Activated effector memory CD4-positive, alpha-beta T cell treated with Interleukin-2 at 50 U/mL for 16 hours (primary cell): ENCODE measurements at places on chromosomes 4 and X.

DNA sequence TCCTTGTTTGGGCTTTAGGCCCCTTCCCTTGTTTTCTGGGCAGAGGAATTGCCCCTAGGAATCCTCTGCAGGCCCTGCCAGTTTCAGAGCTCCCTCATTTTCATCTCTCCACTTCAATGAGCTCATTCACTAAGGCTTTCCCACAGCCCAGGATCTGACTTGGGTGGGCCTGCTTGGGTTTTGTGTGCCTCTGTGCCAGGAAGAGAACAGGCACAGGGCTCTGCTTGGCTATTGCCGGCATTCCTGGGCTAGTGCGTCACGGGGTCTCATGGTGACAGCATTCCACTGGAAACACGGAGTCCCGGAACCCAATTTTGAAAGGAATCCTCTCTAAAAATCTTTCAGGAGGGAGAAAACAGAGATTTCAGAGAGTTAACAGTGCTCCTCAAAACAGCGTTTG lies 150.5 kb downstream of the VCX3A start:
- DNase-seq, result no peak

DNA sequence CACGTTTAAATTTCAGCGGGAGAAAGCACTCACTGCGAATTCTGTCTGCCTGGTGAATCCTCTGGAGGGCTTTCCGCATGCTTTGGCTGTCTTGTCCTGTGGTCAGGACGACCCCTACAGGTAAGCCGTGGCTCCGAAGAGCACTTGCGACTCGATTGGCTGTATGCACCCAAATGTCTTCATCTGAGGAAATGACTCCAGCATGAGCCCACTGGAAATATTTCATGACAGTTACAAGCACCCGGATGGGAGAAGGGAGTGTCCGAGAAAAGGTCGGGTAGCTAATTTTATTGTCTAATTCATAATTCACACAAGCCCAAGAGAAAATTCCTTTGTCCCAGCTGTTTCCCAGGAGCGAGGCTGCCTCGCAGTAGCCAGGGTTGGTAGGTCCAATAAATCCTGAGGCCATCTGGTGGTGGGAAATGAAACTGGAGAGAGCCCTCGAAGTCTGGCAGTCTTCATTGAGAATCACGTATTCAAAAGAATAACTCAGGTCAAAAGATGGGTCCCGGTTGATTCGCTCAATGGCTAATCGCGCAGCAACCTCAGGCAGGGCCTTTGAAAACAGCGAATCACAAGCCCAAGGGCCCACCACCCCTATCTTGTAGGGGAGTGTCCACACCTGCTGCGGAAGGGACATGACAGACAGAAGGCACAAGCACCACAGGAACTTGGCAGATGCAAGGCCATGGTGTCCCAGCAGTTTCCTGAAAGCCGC lies 6.6 kb downstream of the GUCY2F start:
- no peak for DNase-seq

DNA sequence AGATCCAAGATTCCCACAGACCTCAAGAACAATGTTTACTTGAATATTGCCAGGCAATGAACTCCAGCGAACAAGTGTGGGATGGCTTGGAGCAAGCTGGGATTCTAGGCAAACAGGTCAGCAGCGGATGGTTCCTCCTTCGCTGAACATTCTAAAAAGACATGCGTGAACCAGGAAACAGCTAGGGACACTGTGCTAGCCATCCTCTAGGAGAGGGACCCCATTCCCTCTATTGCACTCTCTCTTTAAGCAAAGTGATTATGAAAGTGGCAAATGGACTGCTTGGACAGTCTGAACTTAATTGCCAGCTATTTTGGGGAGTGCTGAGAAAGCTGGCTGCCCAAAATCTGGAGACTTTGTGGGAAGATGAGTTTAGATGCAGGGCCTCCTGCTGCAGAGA lies 29.9 kb upstream of the TEC start:
- DNase-seq, result no peak

- no peak for DNase-seq
Observed at GRCh38 chr4:42531341-42532030, 125.4 kb downstream of the ATP8A1 start.

DNA sequence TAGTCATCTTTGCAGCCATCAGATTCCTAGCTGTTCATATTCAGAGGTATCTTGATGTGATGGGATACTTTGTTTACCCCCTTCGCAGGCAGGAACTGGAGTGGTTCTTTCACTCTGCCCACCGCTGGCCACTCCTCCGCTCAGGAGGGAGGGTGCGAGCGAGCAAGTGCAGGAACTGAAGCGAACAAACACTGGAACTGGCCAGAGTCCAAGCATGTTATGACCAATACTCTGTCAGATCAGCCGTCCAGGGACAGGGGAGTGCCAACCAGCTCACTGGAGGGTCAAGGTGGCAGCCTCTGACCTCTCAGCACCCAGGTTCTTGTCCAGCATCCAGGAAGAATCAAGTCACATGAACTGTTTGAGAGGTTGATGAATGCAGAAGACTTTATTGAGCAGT lies 18.0 kb upstream of the MANBA start:
- DNase-seq, result no peak

DNA sequence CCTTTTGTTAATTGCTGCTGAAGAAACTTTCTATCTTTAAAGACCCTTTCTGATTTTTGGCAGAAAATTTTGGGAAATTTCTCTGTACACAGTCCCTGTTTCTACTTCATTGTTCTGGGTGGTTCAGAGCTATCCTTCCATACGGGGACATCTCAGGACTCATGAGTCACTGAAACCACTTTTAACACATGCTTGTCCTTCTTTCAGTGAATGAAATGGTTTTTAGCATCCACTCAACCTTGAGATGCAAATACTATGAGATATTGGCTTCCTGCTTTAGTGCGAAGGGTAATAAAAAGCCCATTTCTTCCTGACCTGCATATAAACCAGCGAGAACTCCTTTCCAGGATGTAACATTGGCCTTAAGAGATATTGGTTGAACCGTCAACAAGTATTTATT lies 158.0 kb downstream of the REPS2 start:
- no peak for DNase-seq

- DNase-seq, result no peak
Observed at GRCh38 chr4:168659741-168660465, 163.1 kb downstream of the PALLD start.

DNA sequence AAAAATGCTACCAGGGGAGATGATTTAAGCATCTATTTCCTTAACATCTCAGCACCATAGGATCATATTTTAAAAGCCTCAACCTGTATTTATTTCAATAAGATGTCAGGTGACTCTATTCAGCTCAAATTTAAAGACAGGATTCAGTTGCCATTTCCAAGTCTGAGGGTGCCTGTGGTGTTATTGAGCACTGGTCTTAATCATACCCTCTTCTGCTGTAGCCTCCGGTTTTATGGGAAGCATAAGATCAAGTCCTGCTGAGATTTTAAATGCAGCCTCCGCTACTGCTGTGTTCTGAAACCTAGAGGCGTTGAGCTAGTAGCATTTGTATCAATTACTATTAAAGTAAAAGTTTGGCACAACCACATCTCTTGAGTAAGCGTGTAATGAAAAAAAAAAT lies 185.7 kb upstream of the NWD2 start:
- no peak for DNase-seq

DNA sequence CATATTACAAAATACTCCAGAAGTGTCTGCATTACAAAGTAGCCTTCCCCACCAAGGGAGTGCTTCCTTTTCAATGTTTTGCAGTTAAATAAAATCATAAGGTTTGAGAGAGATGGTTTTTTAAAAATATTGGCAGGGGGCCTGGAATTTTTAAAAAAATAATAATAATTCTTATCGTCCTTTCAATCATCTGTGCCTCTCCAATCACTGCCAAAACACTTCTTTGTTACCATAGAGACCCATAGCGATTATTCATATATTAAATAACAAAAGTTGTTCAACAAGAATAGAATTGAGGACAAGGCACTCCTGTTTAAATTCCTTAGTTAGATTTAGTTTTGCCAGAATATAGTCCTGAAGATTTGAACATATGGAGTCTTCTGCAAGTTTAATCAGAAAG lies 203.1 kb downstream of the FAT4 start:
- no peak for DNase-seq

GRCh38 chr4:108829966-108830492 lies 67.2 kb upstream of the ETNPPL start:
- no peak for DNase-seq

DNA sequence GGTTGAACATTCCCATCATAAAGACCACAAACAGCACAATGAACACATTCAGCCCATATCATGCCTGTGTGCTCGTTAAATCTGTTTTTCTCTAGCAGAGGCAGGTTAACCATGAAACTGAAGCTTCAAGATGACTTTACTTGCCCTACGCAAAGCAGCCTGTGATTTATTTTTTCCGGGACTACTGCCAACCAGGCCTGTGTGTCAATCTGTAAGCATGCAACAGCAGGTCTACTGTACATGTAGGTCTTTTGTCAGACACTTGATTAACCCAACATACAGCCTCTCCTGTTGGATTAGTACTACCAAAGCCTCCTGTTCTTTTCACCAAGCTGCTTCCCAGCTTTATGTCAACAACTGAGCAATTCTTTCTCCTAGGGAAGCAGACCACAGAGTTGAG lies 85.5 kb upstream of the ACSL1 start:
- no peak for DNase-seq

GRCh38 chr4:53852343-53852742 lies 212.1 kb downstream of the CHIC2 start:
- no peak for DNase-seq

DNA sequence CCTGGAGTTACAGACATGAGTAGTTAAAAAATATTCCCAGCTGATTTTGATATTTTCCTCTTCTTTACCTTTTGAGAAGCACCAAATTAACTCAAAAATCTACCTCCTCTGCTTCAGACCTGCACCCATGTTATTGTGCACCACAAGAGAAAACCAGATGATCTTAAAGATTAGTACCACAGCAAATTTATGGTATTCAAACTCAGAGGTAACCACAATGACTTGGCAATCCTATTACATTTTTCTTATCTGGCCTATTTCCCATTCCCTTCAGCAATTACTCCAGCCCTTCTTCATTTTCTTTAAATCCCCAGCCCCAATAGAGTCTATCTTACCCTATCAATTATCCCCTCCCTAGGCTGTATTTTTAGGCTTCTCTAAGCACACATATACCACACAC lies 535.1 kb downstream of the FAT4 start:
- no peak for DNase-seq

DNA sequence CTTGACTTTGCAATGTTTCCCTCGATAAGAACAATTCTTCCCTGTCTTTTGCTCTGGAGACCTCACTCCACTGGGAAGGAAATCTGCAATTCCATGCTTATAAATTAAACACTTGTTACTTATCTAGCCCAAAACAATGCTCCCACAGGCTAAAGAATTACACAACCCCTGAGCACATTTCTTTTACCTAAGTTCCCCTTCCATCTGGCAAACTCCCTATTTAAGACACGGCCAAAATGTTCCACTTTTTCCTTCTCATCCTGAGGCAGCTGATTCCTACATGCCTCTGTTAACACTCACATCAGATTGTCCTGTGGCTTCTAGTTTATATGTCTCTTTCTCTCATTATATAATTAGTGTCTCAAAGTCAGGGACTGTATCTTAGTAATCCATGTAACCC lies 211.7 kb downstream of the COX18 start:
- DNase-seq, result no peak

GRCh38 chr4:3369781-3370674 lies 71.7 kb upstream of the HGFAC start:
- DNase-seq, result no peak

- no peak for DNase-seq
Observed at GRCh38 chr4:28868841-28869240, 1851.3 kb upstream of the PCDH7 start.

- DNase-seq, result no peak
Observed at GRCh38 chr4:153655002-153655541, 29.0 kb upstream of the TLR2 start.

GRCh38 chr4:87498446-87498900 lies 30.7 kb downstream of the SPARCL1 start:
- no peak for DNase-seq

DNA sequence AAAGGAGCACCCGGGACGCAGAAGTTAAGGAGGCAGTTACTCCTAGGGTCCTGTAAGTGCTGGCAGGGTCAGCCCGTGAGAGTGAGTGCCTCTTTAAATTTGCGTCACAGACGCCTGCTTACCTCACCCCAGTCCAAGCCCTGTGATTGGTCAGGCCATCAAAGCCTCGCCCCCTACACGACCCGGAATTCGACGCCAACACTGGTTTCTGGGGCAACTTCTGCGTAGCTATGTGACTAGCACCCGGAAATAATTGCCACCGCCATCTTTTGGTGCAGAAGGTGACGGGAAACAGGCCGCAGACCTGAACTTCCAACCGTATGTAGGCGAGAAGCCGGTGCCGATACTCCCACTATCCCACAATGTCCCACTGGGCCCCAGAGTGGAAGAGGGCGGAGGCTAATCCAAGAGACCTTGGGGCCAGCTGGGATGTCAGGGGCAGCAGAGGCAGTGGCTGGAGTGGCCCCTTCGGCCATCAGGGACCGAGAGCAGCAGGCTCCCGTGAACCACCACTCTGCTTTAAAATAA lies at the start of gene DDX53:
Gene DDX53 (plus strand): TSS at position 265 of the 528 bp plus-strand sequence. CDS start 98 bp downstream, at position 363.
- no peak for DNase-seq

GRCh38 chr4:40065010-40065409 lies 8.4 kb downstream of the N4BP2 start:
- DNase-seq, result no peak

- DNase-seq, result no peak
Observed at GRCh38 chr4:6988016-6988715, 55.0 kb upstream of the TADA2B start.

DNA sequence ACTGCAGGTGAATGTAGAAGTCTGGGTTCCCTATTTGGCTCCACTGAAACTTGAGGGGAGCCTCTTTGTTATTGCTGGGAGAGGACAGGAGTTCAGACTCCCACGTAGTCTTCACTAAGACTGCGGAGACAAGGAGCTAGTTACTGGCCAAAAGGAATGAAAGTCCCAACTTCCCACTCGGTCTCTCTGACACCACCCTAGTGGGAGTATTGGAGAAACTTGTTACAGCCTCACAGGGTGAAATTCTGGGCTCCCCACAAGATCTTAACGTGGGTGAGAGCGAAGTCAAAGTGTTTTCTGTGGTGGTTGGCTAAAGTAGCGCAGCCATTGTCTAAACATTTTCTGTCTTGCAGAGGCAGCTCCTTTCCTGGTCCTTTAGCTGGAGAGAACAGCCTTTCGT lies 13.5 kb downstream of the MYOZ2 start:
- DNase-seq, result no peak

- DNase-seq, result no peak
Observed at GRCh38 chrX:18596096-18596495, 75.8 kb downstream of the RS1 start.
